ENCODE measurements at places on chromosomes 2 and 18.

GRCh38 chr2:1603059-1603458 lies 141.3 kb downstream of the PXDN start:
- no peak for DNase-seq

GRCh38 chr2:47696478-47696831 lies 86.5 kb upstream of the MSH6 start:
- no peak for DNase-seq

GRCh38 chr2:120237491-120237902 lies 14.3 kb upstream of the TMEM185B start:
- no peak for DNase-seq

- no peak for DNase-seq
Measured at GRCh38 chr2:143901185-143901842, 618.6 kb downstream of the ZEB2 start.

GRCh38 chr2:231612109-231612455 lies 19.4 kb downstream of the TEX44 start:
- DNase-seq = no peak

DNA sequence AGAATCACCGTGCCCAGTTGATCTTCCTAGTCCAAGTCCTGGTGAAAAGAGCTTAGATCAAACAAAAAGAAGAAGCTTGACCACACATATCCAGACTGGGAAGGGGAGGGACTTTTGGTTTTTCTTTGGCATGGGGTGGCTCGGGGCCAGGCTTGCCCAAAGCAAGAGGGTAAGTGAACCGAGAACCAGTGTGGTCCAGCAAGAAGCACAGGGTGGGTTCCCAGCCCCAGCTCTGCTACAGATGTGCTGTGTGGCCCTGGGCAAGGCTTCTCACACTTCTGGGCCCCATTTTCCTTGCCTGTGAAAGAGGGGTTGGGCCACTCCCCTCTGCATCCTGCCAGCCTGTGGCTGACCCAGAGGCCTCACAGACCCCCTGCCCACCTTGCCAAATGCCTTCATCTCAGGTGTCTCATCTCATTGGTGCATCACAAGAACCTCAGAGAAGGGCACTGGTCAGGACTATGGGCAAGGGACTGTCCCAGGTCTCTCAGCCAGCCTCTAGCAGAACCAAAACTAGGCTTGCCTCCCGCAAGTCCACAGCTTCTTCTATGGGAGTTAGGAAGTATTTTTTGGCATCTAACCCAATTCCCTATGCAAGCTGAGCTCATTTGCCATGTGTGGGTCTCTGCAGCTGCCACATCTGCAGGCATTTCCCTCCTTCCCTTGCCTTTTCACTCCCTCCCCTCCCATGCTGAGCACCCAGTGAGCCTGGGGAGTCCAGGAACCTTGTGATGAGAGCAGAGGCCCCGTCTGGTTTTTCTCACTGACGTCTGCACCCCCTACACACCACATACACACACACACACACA lies 6.9 kb downstream of the ATP6V1B1 start:
- no peak for DNase-seq

GRCh38 chr2:147937744-147938349 lies 82.7 kb downstream of the ORC4 start:
- DNase-seq = no peak

- no peak for DNase-seq
Measured at GRCh38 chr2:101893681-101894381, 97.9 kb upstream of the IL1R2 start.

- no peak for DNase-seq
Measured at GRCh38 chr2:217611626-217612127, 391.1 kb downstream of the TNS1 start.

GRCh38 chr2:54523324-54523959 lies 67.3 kb downstream of the SPTBN1 start:
- no peak for DNase-seq

DNA sequence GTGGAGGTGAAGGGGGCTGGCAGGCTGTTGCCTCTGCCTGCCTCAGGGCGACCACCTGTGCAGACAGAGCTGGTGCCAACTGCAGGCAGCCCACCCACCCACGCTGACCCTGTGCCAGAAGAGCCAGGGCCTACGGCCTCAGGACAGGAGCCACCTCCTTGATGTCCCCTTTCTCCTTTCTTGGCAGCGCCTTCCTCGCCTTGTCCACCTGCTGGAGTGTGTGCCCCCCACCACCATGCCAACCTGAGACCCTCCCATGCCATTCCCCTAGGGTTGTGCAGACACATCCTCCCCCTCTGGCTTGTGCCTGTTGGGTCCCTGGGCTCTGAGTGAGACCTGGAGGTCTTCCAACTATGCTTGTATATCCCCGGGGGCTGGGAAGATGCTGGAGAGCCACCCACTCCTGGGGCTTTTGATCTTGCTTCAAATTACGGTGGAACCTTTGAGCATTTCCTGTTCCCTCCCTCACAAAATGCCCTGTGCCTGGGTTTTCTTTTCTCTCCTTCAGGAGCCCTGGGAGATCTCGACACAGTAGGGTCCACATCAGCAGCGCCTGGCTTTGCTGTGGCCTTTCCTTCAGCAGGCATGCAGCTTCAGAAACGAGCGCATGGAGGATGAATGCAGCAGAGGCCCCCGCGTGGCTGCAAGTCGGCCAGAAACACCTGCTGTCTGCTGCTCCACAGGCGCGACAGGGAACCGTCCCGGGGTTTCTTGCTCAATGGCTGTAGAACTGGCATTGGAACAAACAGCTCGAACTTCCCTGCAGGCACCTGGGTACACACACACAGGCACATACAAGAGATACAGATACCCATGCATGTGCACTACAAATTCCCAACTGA lies 65.9 kb upstream of the SH3RF3 start:
- no peak for DNase-seq

DNA sequence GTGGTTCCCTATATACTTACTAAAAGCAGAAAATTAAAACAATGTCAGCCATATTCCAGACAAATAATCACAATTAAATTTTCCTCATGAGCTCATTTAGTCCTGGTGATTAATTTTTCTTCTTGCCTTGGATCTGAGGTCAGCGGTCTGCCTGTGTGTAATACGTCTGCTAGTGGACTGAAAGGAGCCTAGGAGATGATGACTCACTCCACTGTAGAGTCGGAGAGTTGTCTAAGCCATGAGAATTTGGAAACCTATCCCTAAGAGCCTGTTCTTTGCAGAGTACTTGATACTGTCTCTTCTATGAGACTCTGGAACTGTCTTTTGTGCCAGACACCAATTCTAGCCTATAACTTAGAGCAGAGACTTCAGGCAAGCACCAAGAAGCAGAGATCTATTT lies 94.2 kb upstream of the RAB27B start:
- no peak for DNase-seq

DNA sequence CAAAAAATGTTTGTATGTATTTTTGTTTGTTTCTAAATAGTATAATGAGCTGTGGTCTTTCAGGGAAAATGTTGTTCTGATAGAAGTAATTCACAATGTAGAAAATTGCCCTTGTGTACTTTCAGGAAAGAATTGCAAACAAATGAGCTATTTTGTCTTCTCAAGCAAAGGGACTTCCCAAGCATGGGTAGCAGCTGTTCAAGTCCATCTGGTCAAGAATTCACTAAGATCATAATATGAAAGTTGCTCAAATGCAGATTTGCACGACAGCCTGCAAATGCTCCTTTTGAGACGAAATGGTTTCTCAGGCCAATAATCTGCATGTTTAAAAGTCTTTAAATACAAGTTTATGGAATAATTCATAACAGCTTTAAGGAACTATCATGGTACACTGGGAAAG lies 51.9 kb upstream of the HNMT start:
- no peak for DNase-seq

- no peak for DNase-seq
Measured at GRCh38 chr2:127080226-127080937, 26.6 kb downstream of the BIN1 start.

GRCh38 chr2:34995196-34995595 lies 1360.4 kb upstream of the CRIM1 start:
- DNase-seq = no peak

DNA sequence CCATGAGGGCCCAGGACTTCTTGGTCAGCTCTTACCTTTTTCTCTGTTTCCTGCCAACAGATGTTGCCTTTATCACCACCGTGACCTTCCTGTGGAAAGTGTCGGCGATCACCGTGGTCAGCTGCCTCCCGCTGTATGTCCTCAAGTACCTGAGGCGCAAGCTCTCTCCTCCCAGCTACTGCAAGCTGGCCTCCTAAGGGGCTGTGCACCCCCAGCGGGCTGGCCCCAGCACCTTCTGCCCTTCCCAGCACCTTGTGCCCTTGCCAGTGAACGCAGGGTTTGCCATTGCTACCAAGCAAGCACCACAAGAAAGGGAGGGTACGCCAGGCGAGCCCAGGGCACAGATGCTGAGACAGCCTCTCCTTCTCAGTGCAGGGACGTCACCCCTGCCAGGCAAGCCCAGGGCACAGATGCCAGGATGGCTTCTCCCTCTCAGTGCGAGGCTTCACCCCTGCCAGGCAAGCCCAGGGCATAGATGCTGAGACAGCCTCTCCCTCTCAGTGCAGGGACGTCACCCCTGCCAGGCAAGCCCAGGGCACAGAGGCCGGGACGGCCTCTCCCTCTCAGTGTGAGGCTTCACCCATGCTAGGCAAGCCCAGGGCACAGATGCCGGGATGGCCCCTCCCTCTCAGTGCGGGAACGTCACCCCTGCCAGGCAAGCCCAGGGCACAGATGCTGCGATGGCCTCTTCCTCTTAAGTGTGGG lies 18.4 kb upstream of the NFATC1 start:
- DNase-seq = no peak

DNA sequence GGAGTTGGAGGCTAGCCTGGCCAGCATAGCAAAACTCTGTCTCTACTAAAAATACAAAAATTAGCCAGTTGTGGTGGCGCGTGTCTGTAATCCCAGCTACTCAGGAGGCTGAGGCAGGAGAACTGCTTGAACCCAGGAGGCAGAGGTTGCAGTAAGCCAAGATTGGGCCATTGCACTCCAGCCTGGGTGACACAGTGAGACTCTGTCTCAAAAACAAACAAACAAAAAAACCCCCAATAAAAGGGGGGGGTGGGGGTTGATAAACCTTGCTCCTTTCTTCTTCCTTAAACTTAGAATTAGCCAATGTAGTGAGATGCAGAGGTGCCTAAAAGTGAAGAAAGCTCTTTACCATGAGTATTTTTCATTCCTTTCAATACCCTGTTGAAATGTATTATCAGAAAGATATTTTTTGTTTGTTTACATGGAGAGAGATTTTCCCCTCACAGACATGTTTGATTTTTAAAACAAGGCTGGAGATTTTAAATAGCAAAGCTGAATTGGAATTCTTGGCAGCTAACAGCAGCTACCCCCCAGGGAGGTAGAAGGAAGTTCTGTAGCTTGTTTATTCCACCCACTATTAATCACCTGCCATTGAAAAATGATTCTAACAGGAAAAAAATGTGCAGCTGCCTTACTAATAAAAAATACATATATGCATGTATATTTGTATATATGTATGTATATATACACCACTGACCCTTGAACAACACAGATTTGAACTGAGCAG lies 48.6 kb downstream of the GYPC start:
- DNase-seq = no peak

GRCh38 chr2:159774370-159774990 lies 23.5 kb downstream of the CD302 start:
- no peak for DNase-seq

GRCh38 chr2:36564377-36564930 lies 33.5 kb downstream of the FEZ2 start:
- no peak for DNase-seq

GRCh38 chr2:91974401-91975129 lies 2896.7 kb upstream of the TEKT4 start:
- DNase-seq = no peak

DNA sequence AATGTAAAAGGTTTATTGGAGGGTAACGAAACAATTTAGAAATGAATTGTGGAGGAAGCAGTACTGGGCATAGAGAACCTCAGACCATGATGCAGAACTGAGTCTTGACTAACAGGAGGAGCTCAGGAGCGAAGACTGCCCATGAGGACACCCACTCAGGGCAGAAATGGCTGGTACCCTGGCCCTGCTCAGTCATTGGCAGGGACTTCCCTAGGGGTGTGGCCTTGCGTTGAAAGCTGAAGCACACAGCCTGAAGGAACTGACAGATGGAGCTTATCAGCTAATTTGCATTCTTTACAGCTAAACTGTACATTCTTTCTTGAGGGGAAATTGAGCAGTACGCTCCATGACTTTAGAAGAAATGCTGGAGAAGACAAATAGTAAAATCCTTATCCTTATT lies 57.1 kb downstream of the PDK1 start:
- no peak for DNase-seq

DNA sequence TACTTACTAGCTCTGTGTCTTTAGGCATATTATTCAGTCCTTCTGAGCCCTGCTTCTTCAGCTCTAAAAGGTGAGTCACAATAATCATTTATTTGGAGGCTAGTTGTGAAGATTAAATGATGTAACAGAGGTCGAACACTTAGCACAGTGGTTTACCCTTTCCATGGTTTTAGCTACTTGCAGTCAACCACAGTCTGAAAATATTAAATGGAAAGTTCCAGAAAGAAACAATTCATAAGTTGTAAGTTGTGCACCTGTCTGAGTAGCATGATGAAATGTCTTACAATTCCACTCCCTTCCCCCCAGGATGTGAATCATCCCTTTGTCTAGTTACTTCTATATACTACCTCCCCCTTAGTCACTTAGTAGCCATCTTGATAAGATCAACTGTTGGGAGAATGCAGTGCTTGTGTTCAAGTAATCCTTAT lies 217.6 kb upstream of the THUMPD2 start:
- DNase-seq = no peak

- no peak for DNase-seq
Measured at GRCh38 chr18:46068763-46069162, 3.3 kb downstream of the PSTPIP2 start.

GRCh38 chr2:18600255-18600613 lies 10.9 kb upstream of the NT5C1B start:
- DNase-seq = no peak

- no peak for DNase-seq
Measured at GRCh38 chr2:238450440-238450861, 23.7 kb downstream of the ASB1 start.

Data from stimulated activated CD8-positive, alpha-beta memory T cell treated with anti-CD3 and anti-CD28 coated beads, Interleukin-15, amount 100 ng/mL, for 1 hour (primary cell).